T-helper 1 cell (primary cell): ENCODE measurements at places on chromosomes 2 and 18.

- no peak for DNase-seq
Measured at GRCh38 chr2:24010477-24011249, 778 bp downstream of the MFSD2B start.

DNA sequence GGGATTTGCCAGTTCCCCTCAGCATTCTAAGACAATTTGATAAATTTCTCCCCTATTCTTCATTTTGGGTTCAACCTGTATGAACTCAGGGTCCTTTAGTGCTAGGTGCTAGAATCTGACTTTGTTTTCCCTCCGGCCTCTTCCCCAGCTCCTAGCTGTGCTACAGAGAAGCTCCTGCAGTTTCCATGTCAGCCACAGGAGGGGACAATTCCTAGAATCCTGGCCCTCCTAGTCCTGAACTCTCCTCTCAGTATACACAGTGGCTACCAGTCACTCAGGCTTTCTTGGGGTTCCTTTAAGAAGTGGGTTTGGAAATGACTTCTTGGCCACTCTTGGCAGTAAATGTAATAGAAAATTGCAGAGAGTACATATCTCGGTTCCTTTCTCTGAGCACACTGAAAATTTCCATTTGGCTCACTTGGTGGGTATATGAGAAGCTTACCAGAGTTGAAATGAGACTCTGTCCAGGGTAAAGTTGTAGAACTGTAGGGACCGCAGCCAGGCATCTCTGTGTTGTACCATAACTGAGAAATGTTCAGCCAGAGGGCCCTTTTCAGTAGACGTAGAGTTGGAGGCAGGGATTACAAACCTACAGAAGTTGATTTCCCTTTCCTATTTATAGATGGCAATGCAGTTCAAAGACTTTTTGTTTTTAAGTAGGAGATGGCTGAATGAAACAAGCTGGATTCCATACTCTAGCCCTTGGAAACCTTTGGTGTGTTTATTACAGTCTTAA is 5.0 kb upstream of the CHST10 start:
- DNase-seq: no peak

DNA sequence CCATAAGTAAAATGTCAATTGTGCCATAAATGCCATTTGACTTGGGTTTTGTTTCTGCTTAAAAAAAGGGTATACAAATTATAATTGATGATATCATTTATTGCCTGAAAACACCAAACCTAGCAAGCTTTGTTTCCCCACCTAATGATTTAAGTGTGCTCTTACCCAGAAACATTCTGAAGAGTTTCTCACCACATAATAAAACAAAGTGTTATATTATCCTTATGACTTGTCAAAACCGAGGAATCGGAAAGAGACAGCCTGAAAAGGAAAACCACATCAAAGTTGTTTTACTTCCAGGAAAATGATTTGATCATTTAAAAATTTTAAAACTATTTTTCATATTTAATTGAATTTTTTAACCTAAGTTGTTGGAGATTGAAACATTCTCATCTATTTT is 170.5 kb upstream of the SLC39A10 start:
- DNase-seq: no peak

- DNase-seq: no peak
Measured at GRCh38 chr18:376311-376710, 108.5 kb upstream of the THOC1 start.

DNA sequence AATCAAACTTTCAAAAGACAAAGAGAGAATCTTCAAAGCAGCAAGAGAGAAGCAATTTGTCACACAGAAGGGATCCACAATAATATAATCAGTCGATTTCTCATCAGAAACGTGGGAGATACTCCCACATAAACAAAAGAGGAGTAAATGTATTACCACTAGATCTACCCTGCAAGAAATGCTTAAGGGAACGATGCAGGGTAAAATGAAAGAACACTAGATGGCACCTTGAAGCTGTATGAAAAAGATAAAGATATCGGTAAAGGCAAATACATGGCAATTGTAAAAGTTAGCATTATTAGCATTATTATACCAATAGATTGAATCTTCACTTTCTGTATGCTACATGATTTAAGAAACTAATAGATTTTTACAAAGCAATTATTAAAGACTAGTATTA is 677.0 kb downstream of the SUCLG1 start:
- DNase-seq: no peak

GRCh38 chr2:129849559-129850160 is 129.8 kb upstream of the RAB6C start:
- no peak for DNase-seq

DNA sequence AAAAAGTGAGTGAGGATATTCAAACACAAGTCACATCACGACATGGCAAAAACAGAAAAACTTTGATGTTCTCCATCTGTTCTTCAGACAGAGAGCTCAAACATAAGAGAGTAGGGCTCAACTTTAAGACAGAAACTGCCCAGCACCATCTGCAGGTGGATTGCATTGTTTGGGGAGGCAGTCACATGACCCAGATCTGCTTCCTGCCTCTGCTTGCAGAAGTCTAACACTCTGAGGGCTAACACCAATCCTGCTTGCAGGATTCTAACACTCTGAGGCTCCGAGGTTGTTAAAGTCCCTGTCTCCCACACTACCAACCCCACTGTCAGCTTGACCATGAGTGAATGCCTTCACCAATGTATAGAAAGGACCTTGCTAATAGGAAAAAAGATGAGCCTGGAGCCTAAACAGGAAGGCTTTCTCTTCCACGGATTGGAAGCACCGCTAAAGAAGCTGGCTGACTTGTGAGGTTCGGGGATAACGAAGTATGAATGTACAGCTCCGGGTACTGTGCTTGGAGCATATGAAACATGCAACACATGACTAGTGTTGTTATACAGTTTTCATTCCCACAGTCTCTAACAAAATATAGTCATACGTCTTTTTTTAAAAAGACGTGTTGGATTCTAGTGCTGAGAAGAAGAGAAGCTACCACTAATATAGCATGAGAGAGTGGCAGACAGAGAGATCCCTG is 176.6 kb upstream of the CREB1 start:
- DNase-seq: peak; percentile 59

- DNase-seq: no peak
Measured at GRCh38 chr18:63578357-63578958, 8.7 kb upstream of the SERPINB13 start.

DNA sequence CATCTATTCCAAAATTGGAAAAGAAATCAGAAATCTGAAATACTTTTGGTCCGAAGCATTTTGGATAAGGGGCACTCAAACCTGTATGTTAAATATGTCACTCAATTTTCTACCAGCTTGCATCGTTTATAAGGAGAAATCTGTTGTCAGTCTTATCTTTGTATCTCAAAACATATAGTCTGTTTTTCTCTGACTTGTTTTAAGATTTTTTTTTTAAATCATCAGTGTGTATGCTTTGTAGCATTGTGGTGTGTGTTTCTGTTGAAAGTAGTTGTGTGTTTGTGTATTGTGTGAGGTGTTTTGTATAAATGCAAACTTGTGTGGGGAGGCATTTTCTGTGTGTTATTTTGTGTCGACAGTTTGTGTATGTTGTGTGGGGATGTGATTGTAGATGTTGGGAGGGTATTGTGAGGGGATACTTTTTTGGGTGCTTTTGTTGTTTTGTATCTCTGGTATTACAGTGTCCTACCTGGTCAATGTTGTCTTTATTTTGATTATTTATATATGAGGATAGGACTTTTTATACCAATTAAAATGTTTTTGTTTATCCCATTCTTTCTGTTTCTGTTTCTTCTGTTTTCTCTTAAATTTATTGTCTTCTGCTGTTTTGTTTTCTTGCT is 30.9 kb downstream of the SMCHD1 start:
- DNase-seq: no peak

GRCh38 chr2:219987830-219988229 is 360.4 kb downstream of the SLC4A3 start:
- no peak for DNase-seq

- DNase-seq: no peak
Measured at GRCh38 chr2:62672601-62673000, 32.9 kb upstream of the EHBP1 start.

- DNase-seq: peak; percentile 48
Measured at GRCh38 chr18:45910405-45911023, 56.6 kb downstream of the EPG5 start.

- no peak for DNase-seq
Measured at GRCh38 chr2:235614900-235615712, 121.3 kb downstream of the AGAP1 start.
